AG08395 (cell line): ENCODE measurements at places on chromosomes 7 and 10.

DNA sequence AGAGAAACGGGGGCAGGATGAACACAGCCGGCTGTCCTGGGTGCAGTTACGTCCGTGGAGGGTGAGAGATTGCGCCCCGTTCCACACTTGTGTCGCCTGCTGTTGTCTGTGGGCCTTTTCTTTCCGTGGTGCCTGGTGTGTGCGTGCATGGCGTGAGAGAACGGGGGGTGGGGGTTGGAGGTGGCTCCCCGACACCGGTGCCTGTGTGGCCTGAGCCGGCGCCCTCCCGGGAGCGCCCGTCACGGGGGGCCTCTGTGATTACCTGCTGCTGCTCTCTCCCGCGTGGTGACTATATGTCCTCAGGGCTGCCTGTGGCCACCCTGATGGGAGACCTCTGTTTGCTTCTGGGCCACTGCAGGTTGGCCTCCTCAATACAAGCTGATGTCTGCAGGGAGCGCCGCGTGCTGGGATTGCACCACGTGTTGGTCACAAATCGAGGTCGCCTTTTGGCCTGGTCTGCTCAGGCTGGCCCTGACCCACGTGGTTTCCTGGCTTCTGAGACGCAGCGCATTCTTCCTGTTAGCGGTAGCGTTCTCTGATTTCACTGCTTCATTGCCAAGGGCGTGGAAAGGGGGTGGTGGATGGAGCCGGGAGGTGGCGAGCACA, 10.9 kb upstream of the AP5Z1 start:
- DNase-seq: no peak

GRCh38 chr7:47345857-47346298, 236.0 kb downstream of the TNS3 start:
- no peak for DNase-seq

- DNase-seq: no peak
Observed at GRCh38 chr7:112996331-112996871, 90.2 kb downstream of the GPR85 start.

DNA sequence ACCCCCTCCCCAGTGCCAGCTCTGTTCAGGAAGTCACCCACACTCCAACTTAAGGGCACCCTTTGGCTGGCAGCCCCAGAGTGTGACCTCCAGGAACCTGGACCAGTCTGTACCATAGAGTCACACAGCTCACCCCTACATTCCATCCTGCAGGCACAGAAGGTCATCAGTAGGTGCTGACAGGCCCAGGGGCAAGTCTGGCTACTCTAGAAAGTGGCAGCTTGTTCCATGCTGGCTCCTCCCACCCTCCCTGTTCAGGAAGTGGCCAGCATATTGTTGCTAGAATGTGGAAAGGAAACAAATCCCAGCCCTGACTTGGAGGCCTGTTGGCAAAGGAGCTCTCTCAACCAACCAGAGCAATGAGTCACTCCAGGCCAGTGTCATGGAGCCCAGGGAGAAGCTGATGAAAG, 3.2 kb upstream of the NCOA4 start:
- DNase-seq: peak; percentile 81

DNA sequence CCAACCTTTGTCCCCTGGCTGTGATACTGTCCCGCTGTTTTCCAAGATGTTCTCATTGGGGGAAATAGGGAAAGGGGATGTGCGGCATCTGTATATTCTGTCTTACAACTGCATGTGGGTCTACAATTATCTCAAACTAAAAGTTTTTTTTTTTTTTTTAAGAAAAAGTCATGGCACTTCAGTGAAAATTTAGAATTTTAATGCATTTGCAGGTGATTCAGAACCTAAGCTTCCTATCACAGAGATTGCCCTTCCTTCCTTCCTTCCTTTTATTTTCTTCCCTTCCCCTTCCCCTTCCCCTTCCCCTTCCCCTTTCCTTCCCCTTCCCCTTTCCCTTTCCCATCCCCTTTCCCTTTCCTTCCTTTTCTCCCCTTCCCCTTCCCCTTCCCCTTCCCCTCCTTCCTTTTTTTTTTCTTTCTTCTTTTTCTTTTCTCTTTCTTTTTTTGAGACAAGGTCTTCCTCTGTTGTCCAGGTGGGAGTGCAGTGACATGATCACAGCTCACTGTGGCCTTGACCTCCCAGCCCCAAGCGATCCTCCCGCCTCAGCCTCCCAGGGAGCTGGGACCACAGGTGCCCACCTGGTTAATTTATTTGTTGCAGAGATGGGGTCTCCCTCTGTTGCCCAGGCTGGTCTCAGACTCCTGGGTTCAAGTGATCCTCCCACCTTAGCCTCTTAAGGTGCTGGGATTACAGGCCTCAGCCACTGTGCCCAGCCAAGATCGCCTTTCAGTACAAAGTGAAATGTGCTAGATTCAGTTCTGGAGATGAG, 32.0 kb downstream of the JAKMIP3 start:
- no peak for DNase-seq

DNA sequence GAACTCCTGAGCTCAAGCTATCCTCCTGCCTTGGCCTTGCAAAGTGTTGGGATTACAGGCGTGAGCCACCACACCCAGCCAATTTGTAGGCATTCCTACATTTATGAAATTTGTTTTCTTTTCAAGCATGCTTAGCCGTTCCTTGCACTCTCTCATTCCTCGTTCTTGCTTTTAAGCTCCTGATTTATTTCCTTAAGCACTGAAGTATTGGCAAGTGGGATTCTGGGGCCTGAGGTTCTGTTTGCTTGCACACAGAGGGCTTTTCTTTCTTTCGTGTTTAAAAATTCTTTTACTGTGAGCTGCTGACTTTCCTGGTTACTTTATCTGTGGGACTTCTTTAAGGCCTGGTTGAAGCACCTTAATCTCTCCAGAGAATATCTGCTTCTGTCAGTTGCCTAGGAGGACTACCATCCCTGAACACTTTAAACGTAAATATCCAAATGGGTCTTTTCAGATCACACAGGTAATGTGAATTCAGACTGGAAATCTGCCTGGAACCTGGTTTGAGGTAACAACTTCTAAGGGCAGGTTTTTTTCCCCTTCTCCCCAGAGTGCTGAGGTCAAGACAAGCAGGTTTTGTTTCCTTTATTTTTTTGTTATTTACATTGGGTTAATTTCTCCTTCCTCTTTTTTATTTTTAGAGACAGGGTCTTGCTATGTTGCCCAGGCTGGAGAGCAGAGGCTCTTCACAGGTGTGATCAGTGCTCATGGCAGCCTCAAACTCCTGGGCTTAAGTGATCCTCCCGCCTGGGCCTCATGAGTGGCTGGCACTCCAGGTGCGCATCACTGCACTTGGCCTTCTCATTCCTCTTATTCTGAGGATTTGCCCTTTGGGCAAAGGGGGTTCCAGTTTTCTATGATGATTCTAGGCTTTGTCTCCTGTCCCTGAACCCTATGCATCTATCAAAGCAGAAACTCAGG, 102.9 kb downstream of the PFKFB3 start:
- no peak for DNase-seq
